ENCODE measurements at places on chromosomes 2 and 18.

GRCh38 chr2:40428439-40428838, 23.5 kb downstream of the SLC8A1 start:
- no peak for DNase-seq

GRCh38 chr18:79569720-79570119, 109.9 kb upstream of the CTDP1 start:
- no peak for DNase-seq

DNA sequence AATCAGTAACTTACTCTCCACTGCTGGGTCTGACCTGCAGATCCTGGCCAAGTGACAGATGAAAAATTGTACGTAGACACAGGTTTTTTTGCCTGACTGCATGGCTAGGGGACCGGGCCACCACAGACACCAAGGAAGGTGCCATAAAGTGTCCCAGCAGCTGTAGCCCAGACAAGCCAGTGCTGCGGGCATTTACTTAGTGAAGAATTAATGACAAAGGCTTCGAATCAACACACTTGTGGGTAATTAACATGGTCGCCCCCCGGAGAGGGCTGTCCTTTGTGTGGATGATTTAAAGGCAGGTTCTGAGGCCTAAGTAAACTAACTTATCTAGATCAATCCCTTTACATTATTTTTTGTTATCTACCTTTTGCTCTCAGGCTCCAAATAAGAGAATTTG, 1709.1 kb upstream of the LRRTM1 start:
- DNase-seq: no peak

DNA sequence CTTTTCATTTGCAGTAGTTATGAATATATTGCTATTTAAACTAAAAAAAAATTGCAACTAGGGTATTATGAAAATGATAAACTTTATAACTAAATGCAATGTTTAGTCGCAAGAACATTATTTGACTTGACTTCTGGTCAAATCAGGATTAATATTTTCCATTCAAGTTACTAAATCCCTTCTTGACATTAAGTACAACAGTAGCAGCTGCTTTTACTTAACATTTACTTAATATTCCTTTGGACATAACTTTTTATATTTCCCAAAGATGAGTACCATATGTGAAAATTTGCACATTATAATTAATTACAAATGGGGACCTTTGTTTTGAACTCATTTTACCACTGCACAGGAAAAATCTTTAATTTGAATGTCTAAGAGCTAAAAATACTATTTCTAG, 74.0 kb downstream of the PMS1 start:
- no peak for DNase-seq

DNA sequence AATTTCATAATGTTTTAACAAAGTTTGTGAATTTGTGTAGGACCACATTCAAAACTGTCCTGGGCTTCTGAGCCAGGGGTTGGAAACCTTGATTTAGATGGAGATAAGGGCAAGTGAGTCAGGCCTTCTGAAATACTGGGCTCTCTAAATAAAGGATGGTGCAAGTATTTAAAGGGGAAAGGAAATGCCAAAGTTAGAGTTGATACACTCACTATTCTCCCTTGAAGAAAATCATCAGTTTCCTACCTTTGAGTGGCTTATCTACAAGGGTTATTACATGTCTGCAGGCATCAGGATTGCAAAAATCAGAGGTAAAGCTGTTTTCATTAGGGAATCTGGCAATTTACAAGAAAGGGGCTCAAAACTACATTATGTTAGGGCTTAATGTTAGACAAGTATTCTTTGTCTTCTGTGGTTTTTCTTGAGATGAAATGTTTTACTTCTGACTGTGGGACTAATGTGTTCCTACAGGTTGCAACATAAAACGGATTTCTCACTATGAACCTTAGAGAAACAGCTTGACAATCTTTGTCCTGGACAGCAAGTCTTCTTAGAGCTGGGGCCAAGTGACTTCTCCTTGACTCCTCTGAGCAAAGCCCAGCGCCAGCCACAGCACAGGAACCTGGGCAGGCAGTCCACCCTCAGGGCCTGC, 31.1 kb downstream of the RNU4ATAC start:
- no peak for DNase-seq

DNA sequence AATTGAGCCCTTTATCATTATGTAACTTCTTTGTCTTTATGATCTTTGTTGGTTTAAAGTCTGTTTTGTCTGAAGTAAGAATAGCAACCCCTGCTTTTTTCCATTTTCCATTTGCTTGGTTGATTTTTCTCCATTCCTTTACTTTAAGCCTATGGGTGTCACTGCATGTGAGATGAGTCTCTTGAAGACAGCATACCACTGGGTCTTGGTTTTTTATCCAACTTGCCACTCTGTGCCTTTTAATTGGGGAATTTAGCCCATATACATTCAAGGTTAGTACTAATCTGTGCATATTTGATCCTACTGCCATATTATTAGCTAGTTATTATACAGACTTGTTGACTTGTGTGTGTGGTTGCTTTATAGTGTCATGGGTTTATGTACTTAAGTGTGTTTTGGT, 89.6 kb downstream of the NBEAL1 start:
- no peak for DNase-seq

DNA sequence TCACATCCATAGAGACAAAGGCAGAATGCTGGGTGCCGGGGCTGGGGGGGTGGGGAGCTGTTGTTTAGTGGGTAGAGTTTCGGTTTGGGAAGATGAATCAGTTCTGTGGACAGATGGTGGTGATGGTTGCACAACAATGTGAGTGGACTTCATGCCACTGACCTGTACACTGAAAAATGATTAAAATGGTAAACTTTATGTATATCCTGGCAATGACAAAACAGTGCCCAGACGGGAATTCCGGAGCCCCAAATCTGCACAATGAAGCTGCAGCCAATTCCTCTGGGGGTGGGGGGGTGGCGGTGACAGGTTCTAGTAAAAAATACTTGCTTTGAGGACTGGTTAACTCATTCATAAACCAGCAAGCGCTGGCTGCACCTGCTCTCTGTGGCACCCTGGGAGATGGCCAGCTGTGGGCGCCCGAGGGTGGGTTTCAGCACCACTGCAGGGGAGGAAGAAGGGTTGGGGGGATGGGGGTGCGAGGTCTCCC, 81.8 kb upstream of the HPCAL1 start:
- DNase-seq: no peak

DNA sequence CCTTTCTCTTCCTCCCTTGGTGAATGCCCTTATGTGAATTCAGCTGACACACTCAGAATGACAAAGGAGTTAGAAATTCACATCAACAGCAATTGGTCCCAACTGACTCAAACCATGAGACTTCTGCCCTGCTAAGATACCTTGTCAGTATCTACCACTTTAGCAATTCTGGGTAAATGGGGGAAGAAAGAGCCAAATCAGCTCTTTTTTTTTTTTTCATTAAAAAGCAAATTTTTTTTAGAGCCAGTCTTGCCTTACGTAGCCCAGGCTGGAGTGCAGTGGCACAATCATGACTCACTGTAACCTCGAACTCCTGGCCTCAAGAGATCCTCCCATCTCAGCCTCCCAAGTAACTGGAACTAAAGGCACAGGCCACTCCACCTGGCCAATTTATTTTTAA, 1.7 kb upstream of the PPP4R1 start:
- no peak for DNase-seq

DNA sequence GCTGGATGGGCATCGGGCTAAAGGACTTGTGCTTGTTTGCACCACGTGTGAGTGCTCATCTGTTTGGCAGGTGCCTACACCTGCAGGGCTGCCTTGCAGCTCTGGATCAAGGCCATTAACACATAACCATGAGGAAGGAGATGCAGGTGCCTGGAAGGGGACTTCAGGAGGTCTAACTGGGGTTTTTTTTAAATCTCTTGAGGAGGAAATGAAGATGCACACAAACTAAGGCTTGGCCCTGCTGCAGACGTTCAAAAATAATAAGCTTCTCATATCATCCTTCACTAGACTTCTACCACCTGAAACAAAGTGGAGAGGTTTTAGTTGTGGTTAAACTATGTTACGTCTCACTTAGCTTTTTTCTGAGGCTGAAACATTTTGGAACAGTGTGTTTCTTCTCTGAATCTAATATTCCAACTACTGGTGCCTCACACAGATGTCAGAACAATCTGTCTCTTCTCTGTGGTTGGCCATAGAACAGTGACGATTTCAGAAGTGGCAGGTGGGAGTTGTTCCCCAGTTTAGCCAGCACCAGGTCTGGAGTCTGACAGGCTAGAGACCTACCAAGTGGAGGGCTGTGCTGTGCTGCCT, 36.5 kb downstream of the BCL2L11 start:
- DNase-seq: no peak

DNA sequence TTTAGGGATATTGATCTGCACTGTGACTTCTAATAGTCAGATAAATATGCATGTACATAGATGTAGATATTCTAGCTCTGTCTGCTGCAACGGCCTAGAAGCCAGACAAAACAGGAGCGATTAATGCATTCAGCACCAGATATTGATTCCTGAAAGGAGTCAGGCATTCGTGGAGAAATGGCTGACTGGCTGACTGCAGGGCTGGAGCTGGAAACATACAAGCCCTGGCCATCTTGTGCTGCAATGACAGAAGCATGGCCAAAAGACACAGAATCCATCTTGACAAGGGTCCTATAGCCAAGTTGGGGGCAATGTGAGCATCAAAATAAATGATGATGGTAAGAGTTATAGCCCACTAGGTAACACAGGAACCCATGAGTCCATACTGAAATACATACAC, 231.5 kb upstream of the KLHL29 start:
- DNase-seq: no peak

DNA sequence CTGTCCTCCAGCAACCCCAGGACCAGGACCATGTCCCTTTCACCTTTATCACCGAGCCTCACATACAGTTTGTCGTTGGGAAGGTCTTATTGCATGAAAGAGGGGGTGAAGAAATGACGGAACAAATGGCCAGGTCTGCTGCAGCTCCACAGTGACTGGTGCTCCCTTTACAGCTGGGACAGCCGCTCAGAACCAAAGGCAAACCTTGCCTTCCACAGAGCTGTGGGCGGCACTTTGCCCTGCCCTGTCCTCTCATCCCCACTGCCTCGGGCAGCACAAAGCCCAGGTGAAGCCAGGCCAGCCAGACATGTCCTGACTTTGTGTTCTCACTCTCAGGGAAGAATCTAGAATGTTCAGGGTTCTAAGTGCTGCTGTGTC, 961 bp downstream of the GPR55 start:
- no peak for DNase-seq

GRCh38 chr2:85596486-85597143, 1.1 kb downstream of the RNF181 start:
- DNase-seq: no peak

DNA sequence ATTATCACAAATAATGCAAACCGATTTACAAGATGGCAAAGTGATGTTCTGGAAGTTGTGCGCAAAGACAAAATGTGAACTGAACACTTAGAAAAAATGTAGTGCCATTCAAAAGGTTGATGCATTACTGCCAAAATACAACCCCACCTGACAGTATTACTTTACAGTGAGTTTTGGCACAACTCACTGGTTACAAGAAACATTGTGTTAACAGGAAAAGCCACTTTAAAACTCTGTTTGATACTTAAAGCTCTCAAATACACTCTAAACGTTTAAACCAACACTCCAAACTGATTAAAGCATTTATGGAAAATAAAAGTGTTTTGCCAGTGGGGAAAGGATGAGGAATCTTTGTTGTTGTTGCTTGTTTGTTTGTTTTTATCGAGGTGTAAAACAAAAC, 173.4 kb upstream of the SATB2 start:
- no peak for DNase-seq

DNA sequence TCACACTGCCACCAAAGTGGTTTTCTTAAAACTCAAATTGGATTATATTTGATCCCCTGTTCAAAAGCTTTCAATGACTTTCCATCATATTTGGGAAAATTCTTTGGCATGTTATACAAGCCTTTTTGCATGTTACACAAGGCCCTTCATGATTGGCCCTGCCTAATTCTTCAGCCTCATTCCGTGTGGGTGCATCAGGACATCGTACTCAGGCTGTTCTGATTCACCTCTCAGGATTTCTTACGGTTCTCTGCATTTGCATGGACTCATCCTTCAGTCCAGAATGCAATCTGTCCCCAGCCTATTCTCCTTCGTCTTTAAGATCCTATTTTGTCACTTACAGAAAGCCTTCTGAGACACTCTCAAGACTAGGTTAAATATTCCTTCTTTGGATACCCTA, 107.8 kb downstream of the LYPD1 start:
- DNase-seq: no peak

DNA sequence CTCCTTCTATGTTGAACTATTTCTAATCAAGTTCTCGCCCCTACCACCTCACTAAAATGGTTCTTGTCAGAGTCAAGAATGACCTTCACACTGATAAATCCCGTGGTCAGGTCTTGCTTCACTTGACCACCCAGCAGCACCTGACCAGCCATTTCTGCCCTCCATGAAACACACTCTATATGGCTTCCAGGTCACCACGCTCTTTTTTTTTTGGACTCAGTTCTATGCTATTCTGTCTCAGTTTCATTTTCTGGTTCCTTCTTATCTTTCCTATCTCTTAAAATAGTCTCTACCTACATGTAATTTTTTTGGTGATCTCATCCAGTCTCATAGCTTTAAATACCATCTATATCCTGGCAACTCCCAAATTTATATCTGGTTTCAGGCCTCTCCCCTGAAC, 11.4 kb downstream of the EIF2AK3 start:
- no peak for DNase-seq

DNA sequence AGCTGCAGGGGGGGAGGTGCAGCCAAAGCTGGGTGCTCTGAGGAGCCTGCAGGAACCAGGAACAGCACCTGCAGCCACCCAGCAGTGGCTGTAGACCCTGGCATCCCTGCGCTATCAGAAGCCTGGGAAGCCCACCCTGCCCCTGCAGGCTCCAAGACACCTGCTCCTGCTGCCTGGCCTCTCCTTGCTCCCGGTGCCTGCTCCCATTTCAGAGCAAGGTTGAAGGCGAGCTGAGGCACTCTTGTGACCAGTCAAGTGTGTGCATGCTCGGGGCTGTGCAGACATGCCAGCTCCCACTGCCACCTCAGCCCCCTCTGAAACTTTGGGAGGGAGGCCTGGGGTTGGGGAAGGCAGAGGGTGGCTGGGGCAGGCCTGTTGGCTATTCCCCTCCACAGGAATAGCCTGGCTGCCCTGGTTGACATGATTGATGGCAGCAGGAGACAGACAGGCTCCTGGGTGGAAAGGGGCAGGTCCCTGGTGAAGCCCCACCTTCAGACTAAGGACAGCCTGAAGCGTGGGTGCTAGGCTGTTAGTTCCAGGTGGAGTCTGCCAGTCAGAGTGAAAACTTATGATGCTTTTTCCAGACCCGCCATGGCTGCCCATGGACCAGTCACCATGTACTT, 151.4 kb downstream of the MBD5 start:
- DNase-seq: no peak

- DNase-seq: no peak
Observed at GRCh38 chr2:176934869-176935415, 277.7 kb upstream of the HNRNPA3 start.

DNA sequence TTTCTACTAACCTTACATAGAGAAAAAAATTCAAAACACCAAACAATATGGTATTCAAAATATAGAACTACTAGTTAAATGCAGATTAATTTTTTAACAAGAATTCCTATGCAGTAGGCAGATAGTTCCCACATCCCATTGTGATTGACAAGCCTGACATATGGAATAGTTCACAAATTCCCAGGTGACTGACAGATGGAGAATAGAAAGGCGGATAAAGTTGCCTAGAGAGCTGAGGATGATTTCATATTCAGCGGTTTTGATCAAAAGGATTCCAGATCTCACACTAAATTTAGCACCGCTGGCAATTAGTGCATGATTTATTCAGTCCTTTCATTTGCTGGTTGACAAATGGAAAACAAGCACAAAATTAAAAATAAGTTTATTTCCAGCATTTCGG, 733.7 kb upstream of the POU3F3 start:
- no peak for DNase-seq

- no peak for DNase-seq
Observed at GRCh38 chr2:241010531-241011295, 12.3 kb downstream of the SNED1 start.
